ENCODE measurements at places on chromosomes 5 and 9. TPM values are rescaled to one million over a fixed set of nuclear protein-coding genes. Genes with fewer than 3 reads are reported as not detected.

SPATA31A3 gene
- total RNA-seq, result not detected

PCDHA9 gene
- total RNA-seq, result not detected

GRCh38 chr5:144487761-144488160 is 317.1 kb downstream of the KCTD16 start:
- DNase-seq, result no peak

DNA sequence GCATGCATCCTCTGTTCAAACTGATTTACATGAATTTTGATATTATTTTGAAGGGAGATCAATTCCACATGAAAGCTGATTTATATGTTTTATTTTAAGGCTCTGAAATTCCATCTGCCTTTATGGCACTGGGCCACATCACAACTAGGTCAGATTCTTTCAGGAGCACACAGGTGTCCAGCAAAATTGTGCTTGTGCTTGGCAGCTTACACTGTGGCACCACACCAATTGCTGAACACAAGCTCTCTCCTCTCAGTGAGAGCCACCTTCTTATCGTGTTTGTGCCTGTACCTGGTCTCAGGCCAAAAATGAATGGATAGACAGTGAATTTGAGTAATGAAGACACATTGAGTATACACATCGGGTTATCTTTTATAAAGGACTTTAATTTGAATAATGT is 200.4 kb downstream of the CDH10 start:
- DNase-seq, result no peak

DNA sequence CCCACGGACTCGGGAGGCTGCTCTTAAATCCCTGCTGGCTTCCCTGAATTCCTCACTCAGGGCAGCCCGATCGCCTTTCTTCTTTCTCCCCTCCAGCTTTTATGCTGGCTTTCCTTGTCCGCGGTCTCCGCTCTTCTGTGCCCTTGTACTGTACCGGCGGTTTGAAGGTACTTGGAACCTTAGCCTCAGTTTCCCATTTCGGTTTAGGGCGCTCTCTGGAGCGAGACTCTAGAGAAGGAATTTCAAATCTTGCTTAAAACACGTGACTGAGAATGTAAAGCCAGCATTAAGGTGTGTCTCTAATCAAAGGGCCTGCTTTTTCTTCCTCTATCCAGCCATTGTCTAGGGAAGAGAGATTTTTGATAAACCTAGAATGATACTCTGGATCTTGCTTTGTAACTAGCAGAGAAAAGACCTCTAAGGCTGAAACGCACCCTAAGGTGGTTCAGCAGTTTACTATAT is 650 bp downstream of the GPR107 start:
- no peak for DNase-seq

GRCh38 chr5:174355208-174355612 is 309.7 kb downstream of the NSG2 start:
- DNase-seq, result peak; percentile 79

APBA1 gene
- under 0.01 TPM for total RNA-seq

- DNase-seq, result no peak
These were observed 35.1 kb downstream of the TDRD7 start for GRCh38 chr9:97447001-97447400.

PCDHA1 gene
- 0.10 TPM for total RNA-seq

GRCh38 chr5:60640901-60641300 is 59.1 kb downstream of the DEPDC1B start:
- no peak for DNase-seq

FST gene
- 131 TPM for total RNA-seq

IFNA13 gene
- total RNA-seq, result not detected

NMUR2 gene
- not detected for total RNA-seq

DNA sequence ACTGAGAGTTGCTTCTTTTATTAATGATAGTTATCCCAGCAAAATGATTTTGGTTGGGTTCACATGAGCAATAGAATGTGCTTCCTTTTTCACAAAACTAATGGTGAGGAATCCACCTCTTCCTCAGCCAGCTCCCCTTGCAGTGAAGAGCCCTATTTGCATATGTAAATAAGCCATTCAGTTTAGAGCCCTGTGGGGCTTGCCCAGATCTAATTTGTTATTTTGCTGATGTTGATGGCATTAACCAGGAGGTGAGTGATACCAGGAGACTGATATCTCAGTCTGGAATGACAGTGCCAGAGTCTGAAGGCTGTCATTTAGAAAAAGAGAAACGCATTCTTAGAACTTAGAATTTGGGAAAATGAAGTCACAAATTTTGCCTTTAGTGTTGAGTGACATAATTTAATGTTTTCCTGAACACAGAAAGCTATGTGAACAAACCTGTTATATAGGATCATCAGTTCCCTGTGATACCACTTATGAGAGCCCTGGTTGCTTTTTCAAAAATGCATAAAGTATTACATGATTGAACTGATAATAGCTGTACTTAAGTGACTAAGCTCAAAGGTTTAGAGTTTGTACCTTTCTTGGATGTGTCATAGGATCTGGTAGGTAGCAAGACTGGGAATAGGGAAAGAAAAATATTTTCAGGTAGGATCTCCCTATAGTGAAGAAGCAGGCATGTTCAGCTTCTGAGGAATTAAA is 271.6 kb downstream of the MAST4 start:
- no peak for DNase-seq

SET gene
- 782 TPM for total RNA-seq

DNA sequence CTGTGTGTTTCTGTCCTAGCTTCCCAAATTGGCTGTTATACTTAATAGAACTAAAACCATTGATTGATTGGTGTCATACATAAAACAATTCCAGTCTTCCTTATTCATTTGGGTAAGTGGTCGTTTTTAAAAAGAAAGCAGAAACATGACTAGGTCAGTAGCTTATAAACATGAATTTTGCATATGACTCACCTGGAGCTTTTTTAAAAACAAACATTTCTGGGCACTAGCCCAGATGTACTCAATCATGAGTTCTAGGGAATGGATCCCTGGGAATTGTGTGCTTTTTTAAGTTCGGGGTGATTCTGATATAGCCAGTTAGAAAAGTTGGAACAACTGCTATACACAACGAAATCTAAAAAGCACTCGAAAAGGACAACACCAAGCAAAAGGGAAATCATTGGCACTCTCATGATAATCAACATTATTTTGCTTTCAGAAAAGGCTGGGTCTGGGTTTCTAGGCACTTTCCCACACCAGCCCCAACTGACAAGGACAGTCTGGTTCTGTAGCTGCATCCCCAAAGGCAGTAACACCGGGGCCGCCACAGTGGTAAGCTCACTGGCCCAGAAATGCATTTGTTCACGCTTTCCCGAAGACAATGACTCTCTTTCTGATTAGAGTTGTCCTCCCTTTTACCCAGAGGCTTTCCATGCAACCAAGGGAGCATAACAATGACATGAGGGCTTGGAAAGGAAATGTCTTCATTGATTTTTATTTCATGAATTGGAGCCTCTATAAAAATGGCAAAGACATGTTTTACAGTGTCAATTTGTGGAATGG is 664.9 kb upstream of the WWC1 start:
- no peak for DNase-seq

FCN2 gene
- not detected for total RNA-seq

DNA sequence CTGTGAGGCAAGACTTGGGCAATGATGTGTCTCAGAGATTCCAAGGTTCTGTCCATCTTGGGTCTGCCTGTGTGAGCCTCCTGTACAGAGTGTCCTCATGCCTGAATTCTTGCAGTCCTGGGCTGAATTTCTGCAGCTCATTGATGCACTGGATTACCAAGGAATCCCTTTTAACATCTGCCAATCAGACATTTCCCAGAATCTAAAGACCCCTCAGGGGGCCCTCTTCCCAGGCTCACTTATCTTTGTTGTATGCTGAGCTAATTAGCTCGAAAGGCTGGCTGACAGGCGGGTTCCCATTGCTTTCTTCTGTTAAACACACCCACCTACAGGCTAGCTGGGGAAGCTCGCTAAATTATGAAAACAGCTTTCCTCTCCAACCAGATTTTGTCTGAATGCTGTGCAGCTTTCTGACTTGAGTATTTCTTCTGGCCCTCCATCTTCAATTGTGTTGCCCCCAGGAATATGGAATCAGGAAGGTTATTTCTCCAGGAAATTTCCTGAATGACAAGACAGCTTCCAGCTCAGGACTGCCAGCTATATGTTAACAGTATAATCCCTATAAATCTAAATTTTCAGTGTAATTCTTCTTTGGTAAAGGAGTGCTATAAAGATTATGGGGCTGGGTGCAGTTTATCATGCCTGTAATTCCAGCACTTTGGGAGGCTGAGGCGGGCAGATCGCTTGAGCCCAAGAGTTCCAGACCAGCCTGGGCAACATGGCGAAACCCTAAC is at the start of gene LIX1:
TSS of gene LIX1 (minus strand) at position 91 of the 734 bp plus-strand sequence. CDS start at position 56, 35 bp downstream.
- DNase-seq, result peak; percentile 8

SLC22A4 gene
- 0.35 TPM for total RNA-seq

HMGCR gene
- total RNA-seq, result 27.4 TPM

PCDHGA10 gene
- 1.2 TPM for total RNA-seq

DNA sequence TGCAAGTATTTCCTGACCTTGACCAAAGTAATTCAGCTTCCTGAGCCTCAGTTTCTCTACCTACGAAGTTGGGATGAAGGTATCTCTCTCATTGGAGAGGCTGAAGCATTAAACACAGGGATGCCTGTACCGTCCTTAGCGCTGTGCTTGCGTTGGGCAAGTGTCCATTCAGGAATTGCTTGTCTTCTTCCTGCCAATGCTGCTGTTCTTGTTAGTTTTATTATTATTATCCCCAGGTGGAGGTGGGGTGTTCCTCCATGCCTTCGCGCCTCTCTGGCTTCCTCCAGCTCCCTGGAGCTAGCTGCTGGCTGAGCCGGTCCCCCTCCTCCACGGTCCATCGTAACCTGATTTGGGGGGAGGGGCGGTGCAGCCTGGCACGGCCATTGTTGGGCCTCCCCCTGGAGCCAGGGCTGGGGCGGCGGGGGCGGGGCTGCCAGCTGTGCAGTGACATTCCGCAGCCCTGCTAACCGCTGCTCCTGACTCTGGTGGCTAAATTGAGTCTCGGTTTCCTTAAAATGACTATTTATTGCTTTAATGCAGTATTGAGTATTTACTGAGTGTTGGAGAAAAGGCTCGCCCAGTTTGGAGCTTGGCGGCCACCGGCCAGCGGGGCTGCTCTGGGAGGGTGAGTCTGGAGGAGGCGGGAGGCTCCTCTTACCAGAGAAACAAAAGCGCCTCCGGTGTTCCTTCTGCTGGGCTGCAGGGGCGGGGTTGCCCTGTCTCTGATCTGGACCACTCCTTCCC is 51.3 kb downstream of the LMX1B start:
- no peak for DNase-seq

GRCh38 chr5:108505608-108506007 is 123.7 kb upstream of the FBXL17 start:
- DNase-seq, result no peak

ORM1 gene
- not detected for total RNA-seq

GRCh38 chr9:19375538-19375937 is 4.5 kb downstream of the RPS6 start:
- DNase-seq, result no peak

DNA sequence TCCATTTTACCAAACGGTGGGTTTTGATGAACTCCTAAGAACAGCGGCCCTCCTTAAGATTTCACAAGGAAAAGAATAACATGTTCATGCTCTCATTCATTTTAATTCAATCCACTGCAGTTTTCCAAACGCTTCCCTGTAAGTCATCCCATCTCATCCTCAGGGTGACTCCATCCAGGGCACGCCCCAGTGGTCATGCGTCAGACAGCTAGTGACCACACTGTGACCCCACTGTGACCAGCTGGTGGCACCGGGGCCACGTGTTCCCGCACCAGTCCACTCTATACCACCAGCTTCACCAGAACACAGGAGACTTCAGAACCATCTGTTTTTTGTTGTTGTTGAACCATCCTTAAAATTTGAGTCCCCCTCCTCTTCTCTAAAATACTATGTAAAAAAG is 14.3 kb downstream of the ATPSCKMT start:
- no peak for DNase-seq

GRM6 gene
- total RNA-seq, result not detected

DNA sequence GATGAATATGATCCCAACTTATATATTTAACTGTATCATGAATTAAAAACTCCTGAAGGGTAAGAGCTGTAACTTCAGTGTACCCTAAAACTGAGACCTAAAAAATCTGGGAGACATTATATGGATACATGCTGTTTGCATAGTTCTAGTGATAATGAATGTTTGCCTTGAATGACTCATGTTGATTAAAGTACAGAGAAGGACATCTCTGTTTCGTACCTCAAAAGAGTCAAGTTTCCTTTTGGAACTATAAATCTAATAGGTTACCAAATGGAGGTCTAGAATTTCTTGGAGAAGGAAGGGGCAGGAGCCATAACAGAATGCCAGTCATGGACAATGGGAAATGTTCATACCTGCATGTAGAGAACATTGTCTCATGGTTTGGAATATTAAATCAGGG is 168.1 kb downstream of the SNCAIP start:
- no peak for DNase-seq

DNA sequence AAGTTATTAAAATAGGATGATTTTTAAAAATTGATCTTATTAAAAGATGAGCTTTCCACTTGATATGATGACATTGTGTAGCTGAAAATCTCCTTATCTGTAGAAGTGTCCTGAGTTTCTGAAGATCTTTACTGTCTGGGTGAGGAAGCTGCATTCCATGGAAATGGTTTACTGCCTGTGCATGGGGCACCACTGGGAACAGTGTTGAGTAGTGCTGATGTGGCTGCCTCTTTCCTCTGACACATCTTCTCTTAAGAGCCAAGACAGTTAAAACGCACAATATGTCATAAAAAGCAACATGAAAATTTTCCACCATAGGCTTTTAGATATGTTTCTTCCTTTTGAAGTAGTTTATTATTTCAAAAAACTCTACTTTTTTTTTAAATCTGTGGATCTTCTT is 24.6 kb downstream of the SECISBP2 start:
- no peak for DNase-seq

DNA sequence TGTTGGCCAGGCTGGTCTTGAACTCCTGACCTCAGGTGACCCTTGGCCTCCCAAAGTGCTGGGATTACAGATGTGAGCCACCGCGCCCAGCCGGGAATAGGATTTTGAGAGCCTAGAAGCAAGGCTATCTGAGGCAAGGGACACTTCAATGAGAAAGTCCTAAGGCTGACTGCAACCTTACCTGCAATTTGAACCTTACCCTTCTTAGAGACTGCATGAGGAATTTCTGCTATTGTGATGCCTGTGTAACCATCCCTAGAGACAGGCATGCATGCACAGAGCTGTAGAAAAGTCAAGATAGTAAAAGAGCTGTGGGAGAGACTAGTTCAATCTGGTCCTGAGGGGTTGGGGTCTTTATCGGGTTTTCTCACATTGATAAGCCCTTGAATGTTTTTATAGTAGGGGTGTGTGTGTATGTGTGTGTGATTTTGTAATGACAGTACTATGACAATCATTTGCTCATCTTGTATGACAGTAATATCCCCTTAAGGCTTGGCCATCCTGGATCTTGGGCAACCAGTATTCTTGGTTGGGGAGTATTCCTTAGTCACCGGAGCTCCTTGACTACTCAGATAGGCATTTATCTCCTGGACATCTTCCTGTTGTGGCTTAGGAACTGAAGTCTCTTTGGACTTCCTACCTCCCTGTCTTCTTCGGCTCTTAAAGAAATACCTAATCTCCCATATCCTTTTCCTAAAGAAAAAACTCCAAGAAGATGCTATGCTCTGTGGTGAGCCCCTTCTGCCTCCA is 11.2 kb downstream of the DNAJB5 start:
- no peak for DNase-seq

- DNase-seq, result no peak
These were observed 20.1 kb downstream of the FBXL17 start for GRCh38 chr5:108361771-108362170.

Data from MG63 (cell line).